ENCODE measurements at places on chromosomes 13 and 19.

- no peak for DNase-seq
Measured at GRCh38 chr19:39155114-39155700, 29.6 kb downstream of the PAK4 start.

DNA sequence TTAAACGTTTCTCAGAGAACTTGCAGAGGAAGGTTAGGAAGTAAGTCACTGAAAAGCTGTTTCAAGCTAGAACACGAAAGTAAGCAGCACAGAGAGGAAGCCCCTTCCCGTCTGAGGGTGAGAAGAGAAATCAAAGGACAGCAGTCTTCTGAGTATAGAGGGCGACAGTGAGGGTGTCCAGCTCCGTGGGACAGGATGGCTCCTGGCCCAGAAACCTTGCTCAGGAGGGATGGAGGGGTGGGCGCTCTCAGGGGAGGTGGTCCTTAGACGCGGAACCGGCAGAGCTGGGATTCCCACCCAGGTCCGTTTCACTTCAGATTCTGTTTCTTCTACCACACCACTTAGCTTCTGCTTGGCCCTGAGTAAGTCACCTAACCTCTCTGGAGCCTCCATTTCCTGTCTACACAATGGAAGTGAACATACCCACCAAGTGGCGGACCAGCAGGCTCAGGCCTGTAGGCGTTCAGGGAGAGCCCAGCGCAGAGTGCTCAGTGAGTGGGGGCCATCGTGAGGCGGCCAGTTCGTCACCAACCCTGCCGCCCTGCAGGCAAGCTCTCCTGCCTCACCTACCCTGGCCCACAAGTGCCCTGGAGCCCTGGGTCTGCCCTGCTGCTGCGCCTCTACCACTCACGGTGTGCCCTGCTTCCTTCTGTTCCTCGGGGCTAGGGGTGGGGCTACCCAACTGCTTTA lies 5.5 kb upstream of the RSPH6A start:
- no peak for DNase-seq

DNA sequence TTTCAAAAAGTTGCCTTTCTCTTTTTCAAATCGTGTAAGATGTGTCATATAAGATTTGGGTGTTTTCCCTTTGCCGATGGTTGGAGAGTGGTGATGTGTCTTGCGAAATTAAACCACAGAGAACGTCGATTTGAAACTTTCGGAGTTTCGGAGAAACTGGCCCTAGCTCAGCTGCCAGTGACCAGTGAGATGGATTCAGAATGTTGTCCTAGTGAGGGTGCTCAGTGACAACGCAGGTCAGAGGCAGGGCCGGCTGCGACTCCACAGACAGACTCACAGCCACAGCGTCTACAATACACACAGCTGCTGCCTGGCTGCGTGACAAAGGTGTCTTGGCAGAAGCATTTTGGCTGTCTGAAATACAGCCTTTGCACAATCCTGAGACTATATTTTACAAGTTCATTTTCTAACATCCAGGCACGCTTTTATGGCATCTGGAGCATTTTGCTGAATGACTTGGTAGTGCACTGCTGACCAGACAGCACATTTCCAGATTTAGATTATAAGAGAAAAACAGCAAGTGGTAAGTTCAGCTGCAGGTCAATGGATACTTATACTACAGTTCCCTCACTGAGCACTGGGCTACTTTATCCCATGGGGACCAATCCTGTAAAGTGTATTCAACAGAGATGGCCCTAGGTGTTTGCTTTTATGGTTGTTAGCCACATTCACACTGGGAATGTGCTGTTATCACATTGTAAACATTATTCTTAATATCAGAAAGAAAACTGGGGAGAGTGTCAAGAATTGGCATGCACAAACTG lies 207.5 kb downstream of the KCNRG start:
- DNase-seq, result no peak

- DNase-seq, result no peak
Measured at GRCh38 chr13:51349016-51349415, 9.5 kb downstream of the SERPINE3 start.

DNA sequence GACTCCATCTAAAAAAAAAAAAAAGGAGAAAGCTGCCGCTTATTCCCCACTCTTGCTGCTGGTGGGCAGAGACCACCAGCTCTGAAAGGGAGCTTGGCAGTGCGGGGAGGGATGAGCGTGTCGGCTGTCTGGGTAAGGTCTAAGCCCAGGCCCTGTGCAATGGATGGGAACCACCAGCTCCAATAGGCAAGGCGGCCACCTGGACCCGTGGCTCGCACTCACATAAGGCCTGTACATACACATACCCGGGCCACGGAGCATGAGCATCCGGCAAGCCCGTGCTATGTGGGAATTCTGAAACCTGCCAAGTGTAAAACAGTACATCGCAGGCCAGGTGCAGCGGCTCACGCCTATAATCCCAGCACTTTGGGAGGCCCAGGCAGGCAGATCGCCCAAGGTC lies 56.6 kb upstream of the USE1 start:
- no peak for DNase-seq

GRCh38 chr19:41706741-41707501 lies 1.5 kb upstream of the CEACAM5 start:
- peak; percentile 75 for DNase-seq

DNA sequence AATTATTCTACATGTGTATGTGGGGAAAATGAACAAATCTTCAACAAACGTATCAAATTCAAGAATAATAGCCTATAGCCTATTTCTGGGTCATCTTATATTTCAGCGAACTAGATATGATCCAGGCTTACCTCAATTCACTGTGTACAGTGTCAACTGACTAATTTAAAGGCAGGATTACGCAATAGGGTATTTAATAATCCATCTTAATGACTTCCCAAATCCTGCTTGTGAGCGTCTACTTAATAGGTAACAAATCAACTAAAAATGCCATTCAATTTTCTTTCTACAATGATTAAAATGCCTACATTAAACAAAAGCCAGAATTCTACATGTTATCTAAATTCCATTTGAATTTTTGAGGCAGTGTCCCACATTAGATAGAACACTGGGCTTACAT lies 67.0 kb downstream of the USP12 start:
- DNase-seq, result no peak

GRCh38 chr13:23467048-23467931 lies 33.8 kb upstream of the SACS start:
- DNase-seq, result no peak

- no peak for DNase-seq
Measured at GRCh38 chr13:111322916-111323331, 2.5 kb downstream of the TEX29 start.

GRCh38 chr13:81224209-81224833 lies 883.4 kb upstream of the SPRY2 start:
- DNase-seq, result no peak

DNA sequence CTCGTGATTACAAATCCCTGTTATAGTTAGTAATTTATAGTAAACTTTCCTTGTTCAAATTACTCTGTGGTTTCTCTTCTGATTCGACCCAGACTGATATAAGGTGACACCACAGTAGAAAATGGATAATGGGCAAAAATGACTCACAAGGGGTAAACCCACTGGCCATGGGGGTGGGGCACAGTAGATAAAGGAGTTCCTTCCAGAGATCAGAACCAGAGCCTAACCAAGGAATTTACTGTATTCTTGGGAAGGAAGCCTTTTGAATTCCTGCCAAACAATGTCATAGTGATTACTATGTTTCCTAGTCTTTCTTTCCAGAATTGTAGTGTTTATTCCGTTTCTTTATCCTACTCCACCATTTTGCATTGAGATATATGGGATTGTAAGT lies 21.9 kb downstream of the MIR17HG start:
- DNase-seq, result no peak

DNA sequence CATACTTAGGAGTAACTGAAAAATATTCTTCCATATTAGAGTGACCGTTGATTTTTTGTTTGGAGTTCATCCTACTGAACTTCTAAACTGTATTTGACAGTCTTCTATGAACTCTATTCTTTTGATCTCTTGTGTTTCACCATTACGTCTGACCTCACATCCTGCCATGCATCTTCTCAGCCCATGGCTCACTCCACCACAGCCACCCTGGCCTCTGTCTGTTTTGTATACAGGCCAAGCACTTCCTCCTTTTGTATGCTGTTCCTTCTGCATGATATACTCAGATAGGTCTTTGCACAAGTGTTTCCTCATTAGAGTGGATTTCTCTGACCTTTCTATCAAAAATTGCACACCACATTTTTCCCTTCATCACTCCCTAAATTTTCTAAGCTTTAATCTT lies 119.9 kb downstream of the MAB21L1 start:
- DNase-seq, result no peak

DNA sequence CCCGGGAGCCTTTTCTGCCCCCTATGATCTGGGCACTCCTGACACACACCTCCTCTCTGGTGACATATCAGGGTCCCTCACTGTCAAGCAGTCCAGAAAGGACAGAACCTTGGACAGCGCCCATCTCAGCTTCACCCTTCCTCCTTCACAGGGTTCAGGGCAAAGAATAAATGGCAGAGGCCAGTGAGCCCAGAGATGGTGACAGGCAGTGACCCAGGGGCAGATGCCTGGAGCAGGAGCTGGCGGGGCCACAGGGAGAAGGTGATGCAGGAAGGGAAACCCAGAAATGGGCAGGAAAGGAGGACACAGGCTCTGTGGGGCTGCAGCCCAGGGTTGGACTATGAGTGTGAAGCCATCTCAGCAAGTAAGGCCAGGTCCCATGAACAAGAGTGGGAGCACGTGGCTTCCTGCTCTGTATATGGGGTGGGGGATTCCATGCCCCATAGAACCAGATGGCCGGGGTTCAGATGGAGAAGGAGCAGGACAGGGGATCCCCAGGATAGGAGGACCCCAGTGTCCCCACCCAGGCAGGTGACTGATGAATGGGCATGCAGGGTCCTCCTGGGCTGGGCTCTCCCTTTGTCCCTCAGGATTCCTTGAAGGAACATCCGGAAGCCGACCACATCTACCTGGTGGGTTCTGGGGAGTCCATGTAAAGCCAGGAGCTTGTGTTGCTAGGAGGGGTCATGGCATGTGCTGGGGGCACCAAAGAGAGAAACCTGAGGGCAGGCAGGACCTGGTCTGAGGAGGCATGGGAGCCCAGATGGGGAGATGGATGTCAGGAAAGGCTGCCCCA lies 8.5 kb upstream of the CEACAM7 start:
- DNase-seq, result no peak

DNA sequence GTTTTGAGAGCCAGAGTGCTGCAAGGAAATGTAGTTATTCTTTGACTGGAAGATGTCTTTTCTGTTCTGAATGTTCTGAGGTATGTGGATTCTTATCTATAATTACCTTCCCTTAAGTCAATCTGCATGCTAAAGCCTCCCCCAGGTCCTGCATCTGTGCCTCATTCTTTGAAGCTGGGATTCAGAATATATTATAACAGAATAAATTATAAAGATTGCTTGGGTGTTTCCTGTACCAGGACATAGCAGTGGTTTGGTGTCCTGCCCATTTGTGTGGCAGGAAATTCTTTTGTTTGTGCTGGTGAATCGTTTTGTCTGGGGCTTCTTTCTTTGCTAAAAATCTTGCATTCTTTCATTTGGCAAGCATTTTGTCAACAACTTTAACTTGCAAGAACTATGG lies 60.2 kb downstream of the ITGBL1 start:
- no peak for DNase-seq

DNA sequence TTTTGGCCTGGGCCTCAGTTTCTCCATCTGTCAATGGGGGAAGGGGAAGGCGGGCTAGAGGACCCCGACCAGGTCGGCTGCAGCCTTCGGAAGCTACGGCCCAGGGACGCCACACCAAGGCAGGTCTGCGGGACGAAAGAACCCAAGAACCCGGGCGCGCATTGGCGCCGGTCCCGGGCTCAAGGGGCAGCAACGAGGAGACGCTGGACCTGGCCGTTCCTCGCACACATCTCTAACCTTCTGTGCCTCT lies 739 bp upstream of the ILF3 start:
- DNase-seq, result no peak

GRCh38 chr13:83499286-83499685 lies 383.0 kb downstream of the SLITRK1 start:
- DNase-seq, result no peak

GRCh38 chr13:65314008-65314407 lies 1916.1 kb downstream of the PCDH9 start:
- DNase-seq, result no peak

DNA sequence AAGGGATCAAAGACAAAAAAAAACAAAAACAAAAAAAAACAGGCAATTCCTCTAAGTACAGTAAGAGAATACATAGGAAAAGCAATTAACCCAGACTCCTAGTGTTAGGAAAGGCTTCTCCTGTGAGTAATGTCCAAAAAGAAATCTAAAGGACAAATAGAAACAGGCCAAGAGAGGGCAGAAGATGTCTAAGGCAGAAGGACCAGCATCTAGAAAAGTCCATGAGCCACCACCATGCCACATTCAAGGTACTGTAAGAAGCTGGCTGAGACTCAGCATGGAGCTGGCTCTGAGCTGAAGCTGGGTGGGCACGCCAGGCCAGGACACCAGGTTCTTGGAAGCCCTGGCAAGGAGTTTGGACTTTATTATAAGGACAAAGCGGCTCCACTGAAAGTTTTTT lies 118.1 kb upstream of the FRY start:
- no peak for DNase-seq

DNA sequence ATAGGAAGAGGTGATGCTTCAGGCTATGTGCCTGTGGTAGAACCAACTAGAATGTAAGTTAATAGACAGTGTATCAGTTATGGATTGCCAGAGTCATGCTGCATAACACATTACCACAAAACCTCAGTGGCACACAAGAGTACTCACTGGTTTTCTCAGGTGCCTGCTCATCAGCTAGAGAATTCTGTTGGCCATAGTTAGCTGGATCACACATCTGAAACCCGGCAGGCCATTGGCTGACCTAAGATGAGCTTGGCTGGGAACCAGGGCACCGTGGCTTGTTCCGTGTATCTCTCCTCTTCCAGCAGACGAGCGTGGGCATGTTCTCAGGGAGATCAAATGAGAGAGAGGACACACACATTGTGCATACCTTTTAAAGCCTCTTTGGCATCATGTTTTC lies 76.7 kb downstream of the TEX26 start:
- no peak for DNase-seq

GRCh38 chr19:44176590-44176989 lies 11.7 kb downstream of the ZNF226 start:
- DNase-seq, result no peak

DNA sequence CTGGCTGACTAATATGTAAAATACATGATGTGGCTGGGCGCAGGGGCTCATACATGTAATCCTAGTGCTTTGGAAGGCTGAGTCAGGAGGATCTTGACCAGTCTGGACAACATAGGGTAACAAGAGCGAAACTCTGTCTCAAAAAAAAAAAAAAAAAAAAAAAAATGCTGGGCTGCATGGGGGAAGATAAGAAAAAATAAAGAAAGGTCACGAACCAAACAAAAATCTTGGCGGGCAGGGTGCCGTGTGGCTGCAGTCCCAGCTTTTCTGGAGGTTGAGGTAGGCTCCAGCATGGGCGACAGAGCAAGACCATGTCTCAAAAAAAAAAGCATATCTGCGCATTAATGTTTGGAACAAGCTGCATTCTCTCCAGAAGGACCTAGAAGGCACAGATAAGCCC lies 8.7 kb downstream of the RNASEH2A start:
- DNase-seq, result no peak

GRCh38 chr13:64033921-64034320 lies 2618.3 kb upstream of the PCDH20 start:
- no peak for DNase-seq

GRCh38 chr19:43620061-43621001 lies 902 bp upstream of the ZNF428 start:
- no peak for DNase-seq

- peak; percentile 39 for DNase-seq
Measured at GRCh38 chr19:588741-589692, 664 bp upstream of the HCN2 start.

- DNase-seq, result no peak
Measured at GRCh38 chr19:55287361-55288079, 3.7 kb downstream of the BRSK1 start.

GRCh38 chr13:84239032-84239431 lies 356.8 kb upstream of the SLITRK1 start:
- DNase-seq, result no peak
